ENCODE measurements at places on chromosomes 3 and 15.

DNA sequence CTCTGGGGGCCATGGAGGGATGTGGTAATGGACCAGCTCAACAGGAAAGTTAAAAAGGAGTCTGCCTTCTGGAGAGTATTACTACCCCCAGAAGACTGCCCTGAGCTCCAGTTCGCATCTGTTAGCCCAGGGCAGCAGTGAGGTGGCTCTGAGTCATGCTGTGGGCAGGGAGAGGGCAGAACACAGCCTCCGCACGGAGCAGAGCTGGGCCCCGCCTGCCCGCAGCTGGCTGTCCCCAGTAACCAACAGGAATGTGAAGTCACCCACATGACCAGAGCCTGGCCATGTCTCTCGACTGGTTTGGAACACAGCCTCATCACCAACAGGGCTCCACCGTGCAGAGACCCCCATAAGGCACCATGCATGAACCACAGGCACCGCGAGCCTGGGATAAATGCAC lies 62.1 kb downstream of the CYFIP1 start:
- DNase-seq: no peak

DNA sequence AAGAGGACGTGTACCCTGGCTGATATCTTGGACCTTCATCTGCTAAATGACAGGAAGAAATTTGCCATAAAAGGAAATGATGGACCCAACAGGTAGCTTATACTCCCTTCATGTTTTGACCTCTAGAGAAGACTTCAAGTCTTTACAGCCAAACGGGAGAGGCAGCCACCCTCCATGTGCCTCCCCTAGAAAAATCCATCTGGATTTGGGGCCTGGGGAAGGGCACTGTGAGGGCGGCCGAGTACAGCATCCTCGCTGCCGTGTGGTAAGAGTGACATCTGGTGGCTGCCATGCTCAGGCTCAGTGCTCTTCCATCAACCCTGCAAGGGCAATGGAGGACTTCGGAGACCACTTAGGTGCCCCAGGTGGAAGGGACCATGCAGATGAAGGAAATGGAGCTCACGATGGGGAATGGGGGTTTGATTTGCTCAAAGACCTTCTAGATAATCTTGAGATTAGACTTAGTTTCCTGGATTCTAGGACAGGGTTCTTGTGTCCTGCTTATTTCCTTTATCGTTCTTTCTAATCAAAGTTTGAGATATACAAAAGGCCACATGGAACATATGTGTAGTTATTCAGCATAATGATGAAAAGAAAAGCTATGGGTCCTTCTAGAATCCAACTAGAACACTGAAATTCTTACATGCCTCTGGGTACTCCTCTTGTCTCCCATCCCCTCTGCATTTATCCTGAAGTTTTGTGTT lies 44.4 kb downstream of the AQP9 start:
- peak; percentile 11 for DNase-seq

GRCh38 chr15:73322665-73323373 lies 45.9 kb downstream of the HCN4 start:
- no peak for DNase-seq

GRCh38 chr3:37032961-37033360 lies 39.6 kb downstream of the MLH1 start:
- DNase-seq: no peak

- DNase-seq: peak; percentile 24
Measured at GRCh38 chr3:151226088-151226563, 23.1 kb upstream of the GPR171 start.

GRCh38 chr3:107981471-107982111 lies 109.2 kb downstream of the CD47 start:
- no peak for DNase-seq

- no peak for DNase-seq
Measured at GRCh38 chr3:64238971-64239667, 13.9 kb upstream of the PRICKLE2 start.

DNA sequence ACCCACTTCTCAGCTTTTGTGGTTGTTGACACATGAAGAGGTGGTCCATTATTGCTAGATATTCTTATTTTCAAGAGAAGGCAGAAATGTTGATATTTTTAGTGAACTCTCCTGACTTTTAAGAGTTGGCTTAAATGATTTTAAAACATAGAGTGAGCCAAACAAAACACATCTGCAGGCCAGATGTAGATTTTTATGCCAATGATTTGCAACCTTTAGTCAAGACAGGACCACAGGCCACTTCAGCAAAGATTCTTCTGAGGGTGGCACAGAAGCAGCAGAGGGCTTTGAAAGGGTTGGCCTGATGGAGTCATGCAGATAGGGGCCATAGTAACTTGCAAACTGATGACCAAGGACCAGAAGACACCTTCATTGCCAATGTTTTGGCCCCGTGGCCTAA lies 276.5 kb upstream of the P2RY1 start:
- DNase-seq: no peak

GRCh38 chr3:106242781-106243180 lies 374.0 kb upstream of the CBLB start:
- no peak for DNase-seq

GRCh38 chr3:190397889-190398288 lies 9.9 kb downstream of the CLDN16 start:
- no peak for DNase-seq

GRCh38 chr3:43410592-43410991 lies 124.3 kb downstream of the SNRK start:
- DNase-seq: no peak

GRCh38 chr3:181700168-181701087 lies 11.3 kb upstream of the SOX2 start:
- DNase-seq: peak; percentile 18

DNA sequence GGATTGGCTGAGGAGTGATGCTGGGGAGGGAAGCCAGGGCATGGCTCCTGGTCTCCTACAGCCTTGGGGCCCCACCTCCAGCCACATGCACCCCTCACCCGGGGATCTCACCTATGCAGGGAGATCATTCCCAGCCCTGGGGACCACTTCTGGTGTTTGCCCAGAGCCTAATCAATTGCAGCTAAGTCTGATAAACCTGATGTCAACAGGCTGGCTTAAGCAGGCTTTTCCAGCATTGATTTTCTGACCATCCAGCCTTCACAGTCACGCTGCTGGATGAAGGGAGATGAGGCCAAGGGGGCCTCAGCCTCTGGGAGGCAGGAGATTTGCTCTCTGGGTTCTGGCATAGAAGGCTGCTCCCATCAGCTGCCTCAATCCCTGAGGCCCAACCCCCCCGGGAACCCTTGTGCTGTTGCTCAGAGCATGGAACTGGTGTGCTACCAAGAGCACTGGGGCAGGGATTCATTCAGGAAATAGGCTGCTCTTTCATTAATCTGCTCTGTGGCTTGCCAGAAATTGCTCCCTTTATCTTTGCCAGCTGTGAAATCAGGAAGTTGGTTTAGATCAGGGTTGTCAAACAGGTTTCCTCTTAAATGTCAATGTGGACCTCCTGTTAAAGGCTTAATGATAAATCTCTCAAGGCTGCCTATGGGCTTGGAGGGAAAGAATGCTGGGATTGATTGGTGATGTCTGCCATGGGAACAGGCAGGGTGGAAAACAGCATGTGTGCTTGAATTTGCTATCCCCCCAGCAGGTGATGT lies 19.0 kb downstream of the FAM3D start:
- no peak for DNase-seq

GRCh38 chr15:69604072-69604411 lies 151.4 kb downstream of the RPLP1 start:
- no peak for DNase-seq

GRCh38 chr15:62821384-62822131 lies 221.0 kb upstream of the TPM1 start:
- DNase-seq: no peak

DNA sequence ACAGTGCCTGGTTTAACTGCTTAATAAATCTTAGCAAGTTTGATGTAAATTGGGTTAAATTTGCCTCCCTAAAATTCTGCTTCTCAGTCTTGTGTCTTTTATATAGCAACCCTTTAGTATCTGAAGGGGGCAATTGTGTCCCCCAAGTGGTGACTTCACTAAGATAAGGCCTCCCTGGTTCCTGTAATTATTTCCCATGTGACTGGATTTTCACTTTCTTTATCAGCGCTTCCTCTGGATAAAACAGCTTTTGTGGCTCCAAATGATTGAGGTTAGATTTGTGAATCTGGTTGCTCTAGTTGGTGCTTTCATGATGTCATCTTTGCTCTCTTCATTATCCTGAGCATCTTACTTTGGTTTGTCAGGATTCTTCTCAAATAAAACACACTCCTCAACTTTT lies 334.3 kb upstream of the CTDSPL start:
- DNase-seq: no peak

GRCh38 chr15:66126031-66126441 lies 127.5 kb downstream of the MEGF11 start:
- DNase-seq: no peak

DNA sequence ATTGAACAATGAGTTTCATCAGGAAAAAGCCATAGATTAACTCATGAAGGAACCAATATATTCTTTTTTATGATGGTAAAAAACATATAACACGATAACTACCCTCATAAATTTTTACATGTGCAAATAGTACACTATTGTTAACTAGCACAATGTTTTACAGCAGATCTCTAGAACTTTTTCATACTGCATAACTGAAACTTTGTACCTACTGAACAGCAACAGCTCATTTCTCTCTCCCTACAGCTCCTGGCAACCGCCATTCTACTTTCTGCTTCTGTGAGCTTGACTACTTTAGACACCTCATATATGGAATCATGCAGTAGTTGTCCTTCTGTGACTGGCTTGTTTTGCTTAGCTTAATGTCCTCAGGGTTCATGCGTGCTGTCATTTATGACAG lies 235.4 kb downstream of the NFKBIZ start:
- DNase-seq: no peak

DNA sequence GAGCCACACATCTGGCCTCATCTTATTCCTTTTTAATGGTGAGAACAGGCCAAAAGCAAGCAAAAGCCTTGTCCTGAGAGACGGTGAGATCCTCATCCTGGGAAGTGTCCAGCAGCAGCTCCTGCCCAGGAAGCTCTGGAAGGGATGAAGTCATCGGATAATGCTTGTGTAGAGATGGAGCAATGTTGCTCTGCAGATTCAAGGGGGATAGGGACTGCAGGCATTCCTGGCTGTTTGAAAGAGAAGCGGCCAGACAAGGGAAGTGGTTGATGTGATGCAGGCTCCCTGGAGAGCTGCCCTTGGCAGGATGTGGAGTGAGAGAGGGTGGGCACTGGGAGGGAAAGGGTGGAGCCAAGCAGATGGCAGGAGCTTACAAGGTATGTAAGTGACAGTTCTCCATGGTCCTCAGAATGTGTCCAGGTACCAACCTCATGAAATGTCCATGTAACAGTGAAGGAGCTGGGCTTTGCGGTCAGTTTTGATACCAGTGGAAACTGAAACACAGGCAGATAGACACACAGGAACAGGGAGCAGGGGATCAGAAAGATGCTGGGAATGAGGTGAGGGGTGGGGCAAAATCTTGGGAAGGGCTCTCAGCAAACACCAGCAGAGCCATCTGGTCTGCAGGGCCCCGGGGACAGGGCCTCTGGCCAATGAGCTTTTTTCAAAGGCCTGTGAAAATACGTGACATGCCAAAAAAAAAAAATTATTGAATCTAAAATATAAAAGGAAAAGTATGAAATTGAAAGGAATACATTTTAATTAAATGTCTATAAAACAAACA lies 32.2 kb upstream of the LACTB start:
- DNase-seq: no peak

GRCh38 chr15:84010246-84010645 lies 225.3 kb upstream of the GOLGA6L4 start:
- no peak for DNase-seq

- DNase-seq: no peak
Measured at GRCh38 chr15:39934397-39935071, 619 bp downstream of the EIF2AK4 start.

DNA sequence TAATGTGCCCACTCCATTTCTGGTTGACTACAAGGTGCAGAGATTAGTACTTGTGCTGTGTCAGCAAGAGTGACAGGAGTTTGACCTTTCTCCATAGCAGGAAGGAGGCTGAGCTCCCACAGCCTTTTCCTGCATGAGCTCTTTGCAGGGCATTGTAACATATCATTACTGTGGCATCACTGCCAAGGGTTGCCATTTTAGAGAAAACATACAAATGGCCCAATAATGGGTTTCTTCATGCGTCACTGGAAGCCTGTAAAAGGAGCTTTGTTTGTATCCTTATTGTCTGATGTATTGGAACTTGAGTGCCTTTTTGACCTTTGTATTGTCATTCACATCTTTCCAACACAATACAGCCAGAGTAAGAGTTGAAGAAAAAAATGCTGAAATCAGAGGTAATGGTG lies 323.0 kb upstream of the CDIN1 start:
- DNase-seq: no peak

DNA sequence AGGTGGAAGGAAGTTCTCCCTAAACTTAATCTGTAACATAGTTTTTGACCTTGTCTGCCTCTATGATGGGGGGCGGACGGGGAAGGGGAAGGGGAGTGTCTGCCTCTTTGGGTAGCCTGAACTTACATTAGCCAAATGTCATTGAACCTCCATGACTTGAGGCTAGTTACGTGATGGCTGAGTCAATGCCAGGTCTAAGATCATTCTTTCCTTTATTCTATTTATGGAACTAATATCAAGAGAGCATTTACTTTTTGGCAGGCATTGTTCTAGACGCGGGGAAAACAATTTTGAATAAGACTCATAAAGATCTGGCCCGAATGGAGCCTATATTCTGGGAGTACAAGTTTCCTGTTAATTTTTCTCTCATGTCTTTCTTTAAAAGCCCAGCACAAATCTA lies 340.7 kb upstream of the C2CD4B start:
- DNase-seq: no peak

- DNase-seq: no peak
Measured at GRCh38 chr3:101803173-101803782, 24.3 kb downstream of the NXPE3 start.

DNA sequence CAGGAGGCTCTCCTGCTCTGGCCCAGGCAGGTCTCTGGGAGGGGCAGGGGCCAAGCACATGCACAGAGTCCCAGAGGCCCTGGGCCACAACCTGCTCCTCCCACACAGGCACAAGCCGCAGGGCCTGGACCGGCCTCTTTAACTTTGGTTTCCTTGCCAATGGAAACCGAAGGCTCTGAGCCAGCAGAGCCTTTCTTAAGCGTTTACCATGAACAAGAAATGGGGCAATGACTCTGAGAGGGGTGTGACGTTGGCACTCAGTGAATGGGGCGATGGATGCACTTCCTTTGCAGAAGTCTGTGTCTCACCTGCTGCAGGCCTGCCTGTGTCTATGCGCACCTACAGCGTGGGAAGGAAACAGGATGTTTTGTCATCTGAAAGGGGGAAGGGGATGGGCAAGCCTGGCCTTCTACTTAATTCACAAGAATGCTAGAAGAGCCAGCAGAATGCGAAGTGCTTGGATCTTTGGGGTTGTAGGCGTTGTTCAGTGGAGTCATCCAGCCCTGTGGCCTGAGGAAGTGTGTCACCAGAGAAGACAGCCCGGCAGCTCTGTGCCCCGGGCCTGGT lies 41.8 kb downstream of the IFT122 start:
- peak; percentile 21 for DNase-seq

DNA sequence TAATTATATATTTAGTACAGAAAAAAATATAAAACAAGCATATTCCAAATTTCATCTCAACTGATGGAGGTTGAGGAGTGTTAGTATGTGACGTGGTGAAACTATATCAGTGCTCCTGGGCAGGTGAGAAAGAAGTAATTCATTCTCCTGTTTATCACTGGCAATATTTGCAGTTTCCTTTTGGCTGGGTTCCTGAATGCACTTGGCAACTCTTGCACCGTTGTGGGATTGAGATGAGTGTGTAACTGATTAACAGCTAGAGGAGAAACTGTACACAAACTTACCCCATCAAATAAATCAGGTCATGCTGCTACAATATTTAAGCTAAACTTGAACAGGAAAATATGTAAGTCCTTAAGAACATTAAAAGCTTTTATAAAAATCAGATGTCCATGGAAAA lies 2.1 kb upstream of the ATP13A4 start:
- DNase-seq: no peak
